ENCODE measurements at places on chromosomes 13 and 19. TPM values are rescaled to one million over a fixed set of nuclear protein-coding genes. Genes with fewer than 3 reads are reported as not detected.

- DNase-seq = no peak
These were observed 36.4 kb upstream of the SERPINE3 start for GRCh38 chr13:51303063-51303552.

DNA sequence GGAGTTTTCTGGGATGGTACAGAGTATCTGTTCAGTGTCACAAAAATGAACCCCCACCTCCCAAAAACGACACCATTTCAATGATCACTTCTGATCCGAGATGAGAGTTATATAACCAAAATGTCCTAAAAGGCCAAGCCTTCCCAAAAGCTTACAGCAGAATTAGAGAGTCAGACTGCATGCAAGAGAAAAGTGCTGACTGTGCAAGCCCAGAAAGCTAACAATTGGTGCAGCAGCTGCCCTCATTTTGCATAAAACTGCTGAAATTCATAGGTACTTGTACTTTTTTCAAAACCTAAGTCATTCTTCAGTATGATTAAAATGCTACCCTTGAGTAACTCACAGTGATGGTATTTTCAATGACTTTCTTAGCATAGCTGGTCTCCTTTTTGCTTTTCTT lies 819.6 kb upstream of the ARGLU1 start:
- no peak for DNase-seq

DNA sequence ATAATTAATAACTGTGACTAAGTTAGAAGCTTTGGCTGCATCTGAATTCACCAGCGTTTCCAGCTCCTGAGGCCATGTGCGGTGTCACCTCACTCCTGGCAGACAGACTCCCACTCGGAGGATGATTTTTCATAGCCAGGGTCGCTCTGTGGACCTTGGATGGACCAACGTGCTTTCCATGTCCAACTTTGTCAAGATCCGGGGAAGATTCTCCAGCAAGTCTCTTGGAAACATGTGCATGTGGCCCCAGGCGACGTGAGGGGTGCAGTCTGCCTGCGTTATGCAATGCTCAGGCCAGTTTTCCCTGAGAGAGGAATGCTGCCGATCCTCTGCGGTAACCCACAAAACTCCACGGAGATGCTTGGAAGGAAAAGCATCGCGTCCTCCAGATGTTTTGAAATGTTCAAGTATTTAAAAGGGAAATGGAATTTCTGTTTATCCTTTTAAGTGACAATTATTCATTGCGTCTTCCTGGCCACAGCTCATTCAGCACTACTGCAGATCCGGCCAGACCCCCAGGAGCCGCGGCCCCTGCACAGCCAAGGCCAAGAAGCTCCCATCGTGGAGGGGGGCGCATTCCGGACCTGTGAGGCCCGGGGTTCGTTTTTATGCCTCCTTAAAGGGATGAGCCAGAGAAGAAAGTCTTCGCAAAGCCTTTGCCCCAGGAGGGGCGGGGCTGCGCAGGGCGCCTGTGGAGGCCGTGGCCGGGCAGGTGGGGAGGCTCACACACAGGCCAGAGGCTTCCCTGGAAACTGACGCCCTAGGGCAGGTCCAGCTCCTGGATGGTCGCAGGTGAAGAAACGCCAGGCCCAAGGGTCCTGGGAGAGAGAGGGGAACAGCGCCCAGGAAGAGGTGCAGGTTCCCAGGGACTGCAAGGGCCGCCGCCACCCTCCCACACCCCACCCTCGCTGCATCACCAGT lies 46.0 kb downstream of the C13orf46 start:
- DNase-seq = no peak

DNA sequence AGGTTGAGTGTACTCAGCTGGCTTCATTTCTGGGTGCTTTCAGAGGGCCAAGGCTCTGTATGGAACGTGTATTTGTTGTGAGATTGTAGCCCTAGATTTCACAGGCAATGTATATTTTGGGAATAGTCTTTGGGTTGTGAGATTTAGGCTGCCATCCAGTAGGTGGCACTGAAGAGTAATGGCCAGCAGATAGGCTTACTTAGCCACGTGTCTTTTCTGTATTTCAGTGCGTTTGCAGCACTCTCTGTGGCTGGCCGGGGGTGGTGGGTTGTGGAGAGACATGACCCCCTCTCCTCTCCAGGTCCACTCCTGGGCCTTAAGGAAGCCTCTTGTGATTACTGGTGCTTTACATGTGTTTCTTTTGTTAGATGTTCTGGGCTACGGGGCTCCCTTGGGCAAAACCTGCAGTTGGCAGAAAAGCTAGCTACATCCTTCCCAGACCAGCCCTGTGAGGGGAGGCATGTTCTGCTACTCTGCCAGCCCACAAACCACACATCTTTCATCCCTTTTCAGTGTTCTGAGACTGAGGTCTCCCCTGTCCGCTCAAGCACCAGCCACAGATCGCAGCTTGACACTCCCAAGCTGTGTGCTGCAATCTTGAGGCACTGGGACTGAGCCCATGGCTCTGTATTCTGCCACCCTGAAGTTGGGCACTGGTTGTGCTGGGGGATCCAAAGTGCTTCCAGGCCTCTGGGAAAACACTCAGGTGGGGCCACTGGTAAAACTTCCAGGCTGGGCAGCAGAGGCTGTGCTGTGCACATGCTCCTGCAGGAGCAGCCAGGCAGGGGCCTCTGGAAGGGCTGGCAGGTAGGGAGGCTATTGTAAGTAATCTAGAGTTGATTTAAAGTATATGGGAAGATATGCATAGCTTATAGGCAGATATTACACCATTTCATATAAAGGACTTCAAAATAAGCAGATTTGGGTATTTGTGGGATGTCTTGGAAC lies 1096.8 kb upstream of the PCDH20 start:
- DNase-seq = peak; percentile 58

GRCh38 chr13:90336507-90336906 lies 1011.0 kb upstream of the MIR17HG start:
- DNase-seq = peak; percentile 36

Gene OR7A5
- not detected for total RNA-seq

DNA sequence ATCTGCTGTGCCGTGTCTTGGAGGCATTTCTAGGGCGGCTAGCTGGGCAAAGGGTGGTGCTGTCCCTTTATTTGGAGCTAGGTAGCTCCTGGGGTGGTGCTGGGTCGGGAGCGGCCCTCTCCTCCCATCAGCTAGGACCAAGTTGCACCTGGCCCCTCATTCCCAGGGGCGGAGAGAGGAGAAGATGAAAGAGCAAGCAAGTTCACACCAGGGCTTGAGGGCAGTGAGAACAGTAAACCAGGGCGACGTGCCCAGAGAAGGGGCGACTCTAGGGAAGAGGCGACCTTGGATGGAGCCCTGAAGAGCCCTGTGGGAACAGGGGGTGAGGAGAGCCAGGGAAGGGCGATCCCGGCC lies 17.0 kb upstream of the KCNN1 start:
- peak; percentile 14 for DNase-seq

DNA sequence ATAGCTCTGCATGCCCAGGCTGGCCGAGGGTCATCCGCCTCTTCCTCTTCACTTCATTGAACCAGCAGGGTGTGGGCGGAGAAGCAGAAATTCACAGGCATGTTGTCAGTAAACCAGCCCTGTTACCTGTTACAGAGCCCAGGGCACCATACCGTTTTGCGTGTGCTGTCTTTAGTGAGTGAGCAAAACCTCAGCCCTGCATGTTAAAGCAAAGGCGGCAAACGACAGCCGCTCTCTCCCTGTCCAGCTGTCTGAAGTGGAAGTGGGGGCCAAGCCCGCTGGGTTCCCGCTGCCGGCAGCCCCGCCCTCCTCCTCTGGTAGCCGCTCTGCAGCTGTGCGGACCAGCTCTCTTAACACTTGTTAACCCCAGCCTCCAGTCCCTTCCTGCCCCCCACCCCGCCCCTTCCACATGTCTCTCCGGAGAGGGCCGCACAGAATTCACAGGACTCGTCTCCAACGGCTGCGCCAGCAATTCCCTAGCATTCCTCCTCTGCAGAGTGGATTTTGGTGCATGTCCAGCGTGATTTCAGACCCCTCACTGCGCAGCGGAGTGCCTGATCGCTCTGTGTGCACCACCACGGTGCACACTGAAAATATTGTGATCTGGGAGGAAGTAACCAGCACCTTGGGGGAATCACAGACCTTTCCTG lies 12.7 kb downstream of the KLHL26 start:
- no peak for DNase-seq

- no peak for DNase-seq
These were observed 27.4 kb upstream of the SIAH3 start for GRCh38 chr13:45878966-45879365.

Gene SCEL
- total RNA-seq = 3.0 TPM

Gene MED25
- total RNA-seq = 47.5 TPM

GRCh38 chr13:109160887-109161669 lies 531.7 kb downstream of the MYO16 start:
- peak; percentile 44 for DNase-seq

Gene INTS6
- total RNA-seq = 26.6 TPM

DNA sequence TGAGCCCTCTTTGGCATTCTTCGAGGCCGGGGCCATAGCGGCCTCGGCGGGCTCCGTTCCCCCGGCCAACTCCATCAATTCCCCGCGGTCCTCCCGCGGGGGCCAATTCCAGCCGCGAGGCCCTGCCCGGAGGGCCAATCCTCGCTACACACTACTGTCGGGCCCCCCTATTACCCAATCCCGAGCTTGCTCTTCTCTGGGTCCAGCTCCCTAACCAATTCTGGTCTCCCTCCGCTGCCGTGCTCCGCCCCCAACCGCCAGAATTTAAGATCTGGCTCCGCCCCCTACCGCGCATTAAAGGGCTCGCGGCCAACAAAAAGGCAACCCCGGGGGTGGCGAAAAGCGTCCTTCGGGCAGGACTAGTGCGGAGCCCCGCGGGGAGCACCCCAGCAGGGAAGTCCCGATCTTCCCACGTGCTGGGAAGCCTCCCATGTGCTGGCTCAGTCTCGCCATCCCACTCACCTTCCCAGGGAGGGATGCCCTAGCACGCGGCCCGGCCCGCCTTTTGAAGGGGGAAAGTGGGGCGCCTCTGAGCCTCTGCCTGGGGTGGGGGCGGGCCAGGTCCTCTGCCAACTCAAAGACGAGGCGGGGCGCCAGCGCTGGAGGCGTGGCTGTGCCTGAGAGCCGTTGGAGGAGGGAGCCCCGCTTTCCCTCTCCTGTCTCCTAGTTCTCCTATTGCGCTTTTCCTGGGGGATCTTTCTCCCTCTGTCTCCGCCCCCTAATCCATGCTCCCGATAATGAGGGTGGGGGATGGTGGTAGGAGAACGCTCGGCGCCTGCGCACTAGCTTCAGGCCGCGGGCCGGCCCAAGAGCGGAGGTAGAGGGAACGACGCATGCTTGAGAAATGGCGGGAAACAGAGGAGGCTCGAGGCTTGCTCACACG lies 3.5 kb downstream of the LIPE start:
- peak; percentile 81 for DNase-seq

GRCh38 chr13:92913840-92914239 lies 312.8 kb upstream of the GPC6 start:
- DNase-seq = no peak

GRCh38 chr13:36536546-36536945 lies 104.3 kb downstream of the CCNA1 start:
- DNase-seq = no peak

Gene VSTM2B
- not detected for total RNA-seq

DNA sequence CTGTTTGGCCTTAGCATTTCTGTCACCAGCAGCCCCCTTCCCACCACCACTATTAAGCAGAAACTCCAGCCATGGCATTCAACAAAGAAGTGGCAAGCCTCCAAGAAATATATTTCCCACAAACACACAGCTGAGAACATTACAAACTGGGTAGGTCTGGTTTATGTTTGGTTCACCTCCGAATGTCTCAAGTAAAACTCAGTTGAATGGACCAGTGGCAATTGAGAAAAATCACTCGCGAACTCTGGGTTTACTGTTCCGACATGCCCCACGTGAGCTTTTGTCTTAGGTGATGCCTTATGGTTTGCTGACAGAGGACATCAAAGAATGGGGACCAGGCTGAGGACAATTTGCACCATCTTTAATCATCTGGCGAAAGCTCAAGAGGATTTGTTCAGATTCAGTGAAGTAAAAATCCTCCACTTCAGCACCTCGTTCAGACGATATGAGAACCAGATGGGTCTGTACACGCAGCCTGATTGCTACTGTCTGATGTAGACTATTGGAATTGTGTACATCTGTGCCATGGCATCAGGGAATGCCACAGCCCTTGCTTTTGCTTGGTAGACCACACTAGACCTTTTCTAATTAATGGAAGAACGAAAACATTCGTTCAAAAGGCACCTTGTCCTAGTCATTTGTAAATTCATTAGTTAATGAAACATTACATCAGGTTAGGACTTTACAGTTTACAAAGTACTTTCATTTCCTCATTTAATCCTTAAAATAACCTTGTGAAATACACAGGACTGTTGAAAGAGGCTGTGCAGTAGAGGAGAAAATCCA lies 59.4 kb downstream of the SLC10A2 start:
- no peak for DNase-seq

GRCh38 chr19:6416658-6417405 lies 7.8 kb downstream of the KHSRP start:
- DNase-seq = no peak

- DNase-seq = no peak
These were observed 45.8 kb downstream of the SOX1 start for GRCh38 chr13:112112534-112113276.

- DNase-seq = no peak
These were observed 16.5 kb upstream of the GGACT start for GRCh38 chr13:100604918-100605710.

DNA sequence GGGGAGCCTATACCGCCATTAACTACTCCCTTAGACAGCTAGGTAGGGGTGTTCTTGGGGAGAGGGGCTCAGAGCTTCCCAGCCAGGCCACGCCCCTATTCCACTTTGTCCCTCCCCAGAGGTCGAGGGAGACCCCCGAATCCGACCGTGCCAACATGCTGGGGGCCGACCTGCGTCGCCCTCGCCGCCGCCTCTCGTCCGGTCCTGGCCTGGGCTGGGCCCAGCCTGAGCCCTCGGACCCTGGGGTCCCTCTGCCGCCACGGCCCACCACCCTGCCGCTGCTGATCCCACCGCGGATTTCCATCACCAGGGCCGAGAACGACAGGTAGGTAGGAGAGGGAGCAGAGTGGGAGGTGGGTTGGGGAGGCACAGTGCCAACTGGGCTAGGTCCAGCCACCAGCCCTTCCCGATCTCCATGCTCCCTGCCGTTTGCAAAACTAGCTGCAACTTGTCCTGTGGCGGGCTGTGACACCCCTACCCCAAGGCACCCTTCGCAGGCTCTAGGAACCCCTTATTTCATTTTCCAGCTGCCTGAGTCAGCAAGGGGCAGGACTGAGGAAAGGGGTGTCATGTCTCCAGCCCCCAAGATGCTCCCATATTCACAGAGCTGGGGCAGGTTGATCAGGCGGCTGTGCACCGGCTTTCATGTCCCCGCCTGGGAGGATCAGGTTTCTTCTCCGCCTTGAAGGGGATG lies 2.6 kb upstream of the PDE4A start:
- DNase-seq = peak; percentile 30

DNA sequence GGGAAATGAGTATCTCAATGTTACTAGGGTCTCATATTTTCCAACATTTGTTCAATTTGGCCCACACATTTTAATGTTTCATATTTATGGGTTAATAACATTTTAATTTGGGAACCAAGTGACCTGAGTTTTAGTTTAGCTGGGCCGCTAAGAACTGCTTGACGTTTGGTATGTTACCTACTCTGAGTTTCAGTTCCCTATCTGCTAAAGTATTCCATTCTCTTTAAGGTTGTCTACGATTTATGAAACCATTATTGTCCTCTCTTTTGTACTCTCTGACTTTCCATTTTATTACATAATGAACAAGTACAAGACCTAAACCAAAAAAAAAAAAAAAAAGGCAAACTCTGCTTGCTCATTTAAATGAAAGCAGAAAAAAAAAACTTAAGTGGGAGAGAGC lies 89.9 kb downstream of the FGF14 start:
- DNase-seq = no peak

GRCh38 chr13:24270639-24271141 lies 38.7 kb upstream of the C1QTNF9 start:
- DNase-seq = no peak
